HTR-8/SVneo (cell line): ENCODE measurements at places on chromosomes 6 and 20.

DNA sequence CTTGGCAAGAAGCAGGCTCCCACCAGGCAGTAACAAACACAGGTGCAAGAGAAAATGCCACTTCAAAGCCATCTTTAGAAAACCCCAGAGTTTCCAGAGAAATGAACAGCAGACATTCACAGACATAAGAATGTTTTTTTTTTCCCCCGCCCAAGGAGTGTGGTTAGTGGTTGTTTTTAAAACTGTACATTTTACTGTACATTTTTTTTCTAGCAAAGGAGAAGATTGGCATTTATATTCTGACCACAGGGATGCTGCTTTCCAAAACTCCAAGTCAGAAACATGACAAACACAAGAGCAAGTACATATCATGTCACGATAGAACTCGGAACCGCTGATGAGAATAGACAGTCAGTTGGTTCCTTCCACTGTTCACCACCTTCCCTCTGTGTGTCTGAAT lies 197.9 kb downstream of the LRFN2 start:
- no peak for DNase-seq

DNA sequence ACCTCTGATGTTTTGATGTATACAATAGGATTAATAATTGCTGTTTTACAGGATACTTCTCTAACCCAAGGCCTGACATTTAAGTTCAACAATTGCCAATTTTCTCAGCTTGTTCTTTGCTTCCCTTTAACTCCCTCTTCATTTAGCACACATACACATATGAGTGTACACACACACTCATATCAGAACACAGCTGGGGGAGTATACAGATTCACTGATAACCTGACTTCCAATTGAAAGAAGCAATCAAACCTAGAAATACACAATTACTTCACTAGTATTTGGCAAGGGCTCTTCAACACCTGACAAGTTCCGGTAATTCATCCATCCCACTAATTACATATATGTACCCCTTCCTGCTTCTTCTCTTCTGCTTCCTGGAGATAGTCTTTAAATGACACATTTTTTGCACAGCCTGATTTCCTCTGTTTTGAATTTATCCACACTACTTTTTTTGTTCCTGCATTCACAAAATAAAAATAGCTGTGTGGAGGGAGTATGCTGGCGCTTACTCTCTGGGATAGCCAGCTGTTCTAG lies 11.2 kb downstream of the UST start:
- no peak for DNase-seq

DNA sequence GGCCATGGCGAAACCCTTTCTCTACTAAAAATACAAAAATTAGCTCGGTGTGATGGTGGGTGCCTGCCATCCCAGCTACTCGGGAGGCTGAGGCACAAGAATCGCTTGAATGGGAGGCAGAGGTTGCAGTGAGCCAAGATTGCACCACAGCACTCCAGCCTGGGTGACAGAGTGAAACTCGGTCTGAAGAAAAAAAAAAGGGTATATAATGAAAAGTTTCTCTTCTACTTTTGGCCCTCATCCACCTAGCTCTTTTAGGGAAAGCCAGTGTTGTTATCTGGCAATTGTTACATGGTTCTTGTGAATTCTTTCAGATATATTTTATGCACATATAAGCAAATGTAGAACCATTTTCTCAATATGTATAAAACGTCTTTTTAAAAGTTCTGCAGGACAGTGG lies 19.0 kb downstream of the KIF3B start:
- no peak for DNase-seq

GRCh38 chr20:3238616-3239025 lies 369 bp downstream of the SLC4A11 start:
- DNase-seq = peak; percentile 71

DNA sequence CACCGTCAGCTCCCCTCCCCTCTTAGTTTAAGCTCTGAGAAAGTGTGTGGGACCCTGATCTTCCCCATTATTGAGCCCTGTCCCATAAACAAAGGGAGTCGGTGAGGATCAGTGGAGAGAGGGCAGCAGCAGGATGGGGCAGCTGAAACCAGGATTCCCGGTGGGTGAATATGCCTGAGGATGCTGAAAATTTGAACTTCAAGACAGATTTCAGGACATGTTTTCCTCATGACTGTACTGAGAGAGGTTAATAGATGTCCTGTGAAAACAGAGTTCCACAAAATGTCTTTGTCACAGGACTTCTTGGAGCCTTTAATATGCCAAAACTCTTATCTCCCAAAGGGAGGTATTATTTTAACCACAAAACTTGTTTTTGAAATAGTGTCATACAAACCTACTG lies 53.5 kb upstream of the SLC22A16 start:
- no peak for DNase-seq
